NCI-H2081 (cell line): ENCODE measurements at places on chromosomes 12 and 14.

DNA sequence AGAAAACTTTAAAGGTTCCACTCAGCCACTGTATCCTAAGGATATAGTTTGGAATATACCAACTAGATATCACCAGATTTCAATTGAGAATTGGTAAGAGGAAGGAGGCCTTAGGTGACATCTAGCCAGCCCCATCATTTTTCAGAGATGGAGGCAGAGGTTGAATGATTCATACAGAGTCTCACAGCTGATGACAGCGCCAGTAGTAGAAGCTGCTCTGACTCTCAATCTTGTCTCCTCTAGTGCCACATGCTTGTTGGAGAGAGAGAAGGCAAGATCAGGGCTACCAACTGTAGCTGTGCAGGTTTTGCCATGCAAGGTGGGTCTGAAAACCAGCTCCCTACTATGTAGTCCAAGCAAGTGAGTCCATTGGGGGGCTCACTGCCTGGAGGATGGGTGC is 6.1 kb downstream of the FRMD6 start:
- DNase-seq = no peak

DNA sequence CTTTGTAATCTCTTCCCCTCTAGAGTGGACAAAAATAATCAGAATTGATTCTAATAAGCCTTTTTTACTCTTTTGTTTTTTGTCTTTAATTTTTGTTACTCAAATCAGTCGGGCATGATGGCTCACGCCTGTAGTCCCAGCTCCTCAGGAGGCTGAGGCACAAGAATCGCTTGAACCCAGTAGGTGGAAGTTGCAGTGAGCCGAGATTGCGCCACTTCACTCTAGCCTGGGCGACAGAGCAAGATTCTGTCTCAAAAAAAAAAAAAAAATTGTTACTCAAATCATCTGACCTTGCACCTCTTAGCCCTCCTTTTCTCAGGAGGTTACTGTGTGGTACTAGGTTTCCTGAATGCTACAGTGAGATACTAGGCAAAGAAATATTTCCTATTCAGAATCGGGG is 280.6 kb downstream of the PDZRN4 start:
- no peak for DNase-seq

- no peak for DNase-seq
Observed at GRCh38 chr14:72613231-72613974, 280.5 kb downstream of the DPF3 start.

DNA sequence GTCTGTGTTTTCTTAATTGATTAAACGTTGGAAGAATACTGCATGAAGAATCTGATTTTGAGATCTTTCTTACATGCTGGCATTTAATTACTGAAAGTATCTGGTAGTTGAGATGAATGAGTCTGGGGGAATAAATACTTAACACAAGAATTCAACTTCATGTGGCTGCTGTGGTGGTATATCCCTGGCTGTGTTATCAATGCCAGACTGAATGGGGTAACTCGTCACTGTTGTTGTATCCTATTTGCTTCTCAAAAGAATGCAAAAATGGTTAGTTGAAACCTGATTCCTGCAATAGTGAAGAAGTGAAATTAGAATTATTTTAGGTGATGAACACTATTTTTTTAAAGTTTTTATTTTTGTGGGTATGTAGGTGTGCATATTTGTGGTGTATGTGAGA is 72.5 kb downstream of the HMGA2 start:
- no peak for DNase-seq

- no peak for DNase-seq
Observed at GRCh38 chr14:101129521-101130167, 226.1 kb upstream of the RTL1 start.

DNA sequence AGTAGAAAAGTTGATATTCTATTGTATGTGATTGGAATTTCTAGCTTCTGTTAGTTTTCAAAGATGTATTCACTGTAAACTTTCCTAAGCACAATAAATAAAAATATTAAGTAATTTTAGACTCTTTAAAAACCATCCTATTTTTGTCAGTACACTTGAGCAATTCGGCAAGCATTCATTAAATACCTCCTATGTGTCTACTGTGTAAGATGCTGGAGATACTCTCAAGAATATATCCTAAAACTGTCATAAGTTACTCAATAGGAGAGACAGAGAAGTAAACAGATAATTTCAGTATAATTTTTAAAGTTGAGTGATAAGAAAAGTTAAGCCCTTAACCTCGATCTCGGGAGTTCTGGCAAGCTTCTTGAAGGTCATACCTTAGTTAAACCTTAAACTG is 46.1 kb downstream of the FANCM start:
- no peak for DNase-seq

DNA sequence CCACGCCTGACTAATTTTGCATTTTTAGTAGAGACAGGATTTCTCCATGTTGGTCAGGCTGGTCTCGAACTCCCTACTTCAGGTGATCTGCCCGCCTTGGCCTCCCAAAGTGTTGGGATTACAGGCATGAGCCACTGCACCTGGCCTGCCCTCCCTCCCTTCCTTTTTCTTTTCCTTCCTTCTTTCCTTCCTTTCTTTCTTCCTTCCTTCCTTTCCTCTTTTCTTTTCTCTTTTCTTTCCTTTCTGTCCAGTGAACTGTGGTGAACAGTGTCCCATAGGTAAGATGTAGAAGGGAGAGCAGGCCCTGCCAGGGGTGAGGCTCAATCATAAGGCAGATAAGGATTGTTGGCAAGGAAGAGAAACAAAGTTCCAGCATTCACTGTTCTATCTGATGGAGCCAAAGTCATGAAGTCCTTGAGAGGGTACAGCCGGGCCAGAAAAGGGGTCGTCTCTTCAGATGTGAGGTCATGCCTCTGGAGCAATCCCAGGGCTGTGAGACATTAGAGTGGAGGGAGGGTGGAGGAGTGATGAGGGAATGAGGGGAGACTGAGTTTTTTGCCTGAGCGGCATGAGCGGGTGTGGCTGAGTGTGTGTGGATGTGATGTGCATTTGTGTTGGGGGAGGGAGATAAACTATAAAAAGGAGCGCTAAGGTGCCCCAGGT is 4.2 kb upstream of the MLF2 start:
- no peak for DNase-seq

GRCh38 chr14:52741865-52742264 is 11.9 kb downstream of the STYX start:
- no peak for DNase-seq

- DNase-seq = no peak
Observed at GRCh38 chr14:102532204-102532658, 22.7 kb upstream of the ANKRD9 start.

- DNase-seq = no peak
Observed at GRCh38 chr14:29757711-29758233, 169.9 kb downstream of the PRKD1 start.

GRCh38 chr14:76337635-76338545 is 38.0 kb upstream of the ESRRB start:
- DNase-seq = no peak
